Hypothalamus (tissue), 51 donors: ENCODE measurements at places on chromosomes 1 and 21.

DNA sequence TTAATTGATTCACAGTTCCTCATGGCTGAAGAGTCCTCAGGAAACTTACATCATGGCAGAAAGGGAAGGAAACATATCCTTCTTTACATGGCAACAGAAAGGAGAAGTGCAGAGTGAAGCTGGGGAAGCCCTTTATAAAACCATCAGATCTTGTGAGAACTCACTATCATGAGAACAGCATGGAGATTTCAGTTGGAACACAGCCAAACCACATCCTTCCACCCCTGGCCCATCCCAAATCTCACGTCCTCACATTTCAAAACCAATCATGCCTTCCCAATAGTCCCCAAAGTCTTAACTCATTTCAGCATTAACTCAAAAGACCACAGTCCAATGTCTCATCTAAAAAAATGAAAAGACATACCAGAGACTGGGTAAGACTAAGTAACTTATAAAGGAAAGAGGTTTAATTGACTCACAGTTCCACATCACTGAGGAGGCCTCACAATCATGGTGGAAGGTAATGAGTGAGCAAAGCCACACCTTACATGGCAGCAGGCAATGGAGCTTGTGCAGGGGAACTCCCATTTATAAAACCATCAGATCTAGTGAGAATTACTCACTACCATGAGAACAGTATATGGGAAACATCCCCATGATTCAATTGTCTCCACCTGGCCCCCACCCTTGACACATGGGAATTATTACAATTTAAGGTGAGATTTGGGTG, 105.2 kb downstream of the MRPL39 start:
- no peak for DNase-seq

DNA sequence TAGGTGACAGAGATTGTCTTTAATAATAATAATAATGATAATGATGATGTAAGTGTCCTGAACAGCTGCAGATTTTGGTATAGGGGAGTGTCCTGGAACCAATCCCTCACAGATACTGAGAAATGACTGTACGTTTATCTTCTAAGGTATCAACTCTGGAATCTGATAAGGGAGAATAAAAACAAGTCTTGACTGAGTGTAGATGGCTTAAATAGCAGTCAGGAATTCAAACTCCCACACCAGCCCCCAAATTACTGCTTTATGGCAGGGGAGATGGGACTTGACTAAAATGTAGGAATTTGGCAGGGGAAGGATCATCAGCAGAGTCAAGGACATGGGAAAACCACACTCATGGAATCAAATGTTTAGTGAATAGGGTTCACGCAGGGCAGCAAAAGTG, 6.1 kb upstream of the VHLL start:
- no peak for DNase-seq

DNA sequence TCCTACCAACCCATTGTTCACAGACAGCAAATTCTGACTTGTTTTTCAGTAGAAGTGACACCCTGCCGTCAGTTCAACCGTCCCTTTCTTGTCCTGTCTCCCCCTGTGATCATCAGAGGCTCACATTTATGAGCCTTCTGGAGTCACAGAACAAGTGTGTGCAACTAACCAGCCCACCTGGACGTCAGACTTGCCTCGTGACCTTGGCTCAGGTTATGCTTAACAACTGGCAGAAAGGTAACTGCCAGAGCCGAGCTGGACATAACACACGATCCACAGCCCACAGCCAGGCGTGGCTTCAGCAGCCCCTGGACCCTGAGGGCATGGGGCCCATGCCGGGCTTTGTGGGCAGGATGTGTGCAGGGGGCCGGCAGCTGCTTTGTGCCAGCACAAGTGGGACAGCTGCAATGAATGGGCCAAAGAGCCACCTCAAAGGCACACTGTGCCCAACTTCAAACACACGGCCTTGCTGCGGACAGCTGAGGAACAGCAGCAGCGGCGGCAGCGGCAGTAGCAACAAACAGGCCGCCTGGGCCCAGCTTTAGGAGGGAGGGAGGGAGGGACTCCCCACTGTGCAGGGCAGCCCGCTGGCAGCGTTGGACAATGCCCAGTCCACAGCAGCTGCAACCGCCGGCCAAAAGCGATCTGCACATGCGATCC, 103.9 kb downstream of the ZBTB18 start:
- peak; percentile 30 for DNase-seq

DNA sequence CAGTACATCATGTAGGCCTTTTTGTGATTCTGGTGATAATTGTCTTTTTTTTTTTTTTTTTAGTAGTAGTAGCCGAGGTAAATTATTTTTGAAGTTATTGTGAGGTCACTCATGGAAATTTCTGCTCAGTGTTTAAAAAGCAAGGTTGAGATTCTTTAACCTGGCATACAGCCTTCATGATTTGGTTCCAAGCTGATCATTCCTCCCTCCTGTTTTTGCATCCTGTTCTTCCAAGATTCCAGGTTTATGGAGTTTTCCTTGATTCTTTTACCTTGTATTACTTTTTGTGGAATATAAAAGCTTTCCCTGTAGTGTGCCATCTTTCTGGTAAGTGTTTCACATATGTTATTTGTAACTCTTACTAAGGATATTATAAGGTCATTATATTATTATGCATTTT, 9.1 kb downstream of the ZFYVE9 start:
- no peak for DNase-seq

DNA sequence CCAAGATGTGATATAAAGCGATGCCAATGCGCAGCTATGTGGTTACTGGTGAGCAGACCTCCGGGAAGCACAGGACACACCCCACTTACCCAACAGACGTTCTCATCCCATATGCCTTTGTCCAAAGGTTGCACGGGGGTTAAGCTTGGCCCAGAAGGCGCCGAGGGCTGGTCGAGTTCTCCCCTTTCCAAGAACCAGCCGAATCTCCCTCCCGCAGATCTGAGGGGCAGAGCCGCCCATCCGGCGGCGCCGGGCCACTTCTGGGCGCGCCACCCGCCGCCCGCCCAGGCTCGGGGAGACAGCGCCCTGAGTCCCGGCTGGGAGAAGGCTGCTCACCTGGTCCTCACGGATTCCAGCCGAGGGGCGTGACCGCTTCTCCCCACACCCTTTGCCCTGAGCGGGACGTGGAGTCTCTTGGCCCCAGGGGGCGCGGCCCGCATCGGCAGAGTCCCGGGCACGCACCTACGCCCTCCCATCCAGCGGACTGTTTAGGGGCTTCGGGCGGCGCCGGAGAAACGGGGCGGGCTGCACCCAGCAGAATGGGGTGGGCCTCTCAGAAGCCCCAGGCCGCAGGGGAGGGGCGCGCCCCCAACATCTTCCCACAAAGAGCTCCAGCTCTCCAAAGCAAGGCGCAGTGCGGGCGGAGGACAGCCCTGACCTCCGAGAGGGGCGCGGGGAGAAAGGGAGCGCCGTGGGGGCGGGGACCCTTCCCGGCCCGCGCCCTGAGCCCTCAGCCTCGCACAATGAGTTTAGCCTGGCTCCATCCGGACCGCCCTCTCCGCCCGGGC, 615 bp downstream of the GPR161 start:
- DNase-seq = no peak
